ENCODE measurements at places on chromosomes 2 and 18.

DNA sequence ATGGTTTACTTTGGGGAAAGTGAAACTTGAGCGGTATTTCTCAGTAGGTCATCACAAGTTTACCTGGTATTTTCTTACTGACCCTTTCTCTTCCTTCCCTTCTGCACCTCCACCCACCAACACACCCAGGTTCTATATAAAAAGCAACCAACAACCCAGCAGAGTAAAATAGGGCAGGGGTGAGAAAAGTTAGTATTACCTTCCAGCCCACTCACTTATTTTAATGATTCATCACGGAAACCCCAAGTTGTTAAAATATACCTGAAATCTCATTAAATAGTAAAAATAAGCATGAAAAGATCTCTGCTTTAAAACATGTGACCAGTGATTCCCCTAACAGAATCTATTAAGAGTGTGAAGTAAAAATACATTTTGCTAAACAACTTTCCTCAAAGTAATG lies 306.1 kb downstream of the ZEB2 start:
- DNase-seq = no peak

GRCh38 chr2:85997017-85997970 lies 108.4 kb downstream of the POLR1A start:
- DNase-seq = no peak

DNA sequence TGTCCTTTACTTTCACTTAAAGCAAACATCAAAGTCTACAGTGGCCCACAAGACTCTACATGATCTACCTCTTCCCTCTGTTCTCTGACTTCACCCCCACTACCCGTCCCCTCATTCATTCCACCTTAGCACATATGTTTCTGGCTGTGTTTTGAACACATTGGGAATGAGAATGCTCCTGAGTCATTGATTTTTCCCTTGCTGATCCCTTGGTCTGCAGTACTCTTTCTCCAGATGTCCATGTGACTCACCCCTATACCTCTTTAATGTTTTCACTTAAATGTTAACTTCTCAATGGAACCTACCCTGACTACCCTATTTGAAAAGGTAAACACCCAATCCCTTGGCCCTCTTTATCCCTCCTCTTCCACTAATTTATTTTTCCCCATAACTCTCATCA lies 30.7 kb upstream of the FRZB start:
- DNase-seq = no peak

- DNase-seq = no peak
Measured at GRCh38 chr2:241049739-241050623, 51.6 kb downstream of the SNED1 start.

GRCh38 chr2:159292157-159292556 lies 5.7 kb upstream of the WDSUB1 start:
- DNase-seq = no peak

DNA sequence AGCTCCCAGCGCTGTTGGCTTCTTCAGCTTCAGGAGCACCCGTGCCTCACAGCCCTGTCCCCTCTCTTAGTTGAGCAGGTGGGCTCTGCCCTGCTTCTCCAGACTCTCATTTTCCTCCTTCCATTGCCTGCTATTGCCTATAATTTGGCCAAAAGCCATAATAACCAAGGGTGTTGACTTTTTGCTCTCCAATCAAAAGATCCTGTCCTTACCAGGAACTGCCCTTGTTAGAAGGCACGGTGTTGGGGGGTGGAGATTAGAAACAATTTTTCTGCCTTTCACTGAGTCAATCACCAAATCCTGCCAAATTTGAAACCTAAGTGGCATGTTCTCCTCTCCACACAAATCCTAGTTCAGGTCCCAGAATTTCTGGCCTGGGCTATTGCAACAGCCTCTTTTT lies 16.7 kb upstream of the PDIA6 start:
- DNase-seq = no peak

DNA sequence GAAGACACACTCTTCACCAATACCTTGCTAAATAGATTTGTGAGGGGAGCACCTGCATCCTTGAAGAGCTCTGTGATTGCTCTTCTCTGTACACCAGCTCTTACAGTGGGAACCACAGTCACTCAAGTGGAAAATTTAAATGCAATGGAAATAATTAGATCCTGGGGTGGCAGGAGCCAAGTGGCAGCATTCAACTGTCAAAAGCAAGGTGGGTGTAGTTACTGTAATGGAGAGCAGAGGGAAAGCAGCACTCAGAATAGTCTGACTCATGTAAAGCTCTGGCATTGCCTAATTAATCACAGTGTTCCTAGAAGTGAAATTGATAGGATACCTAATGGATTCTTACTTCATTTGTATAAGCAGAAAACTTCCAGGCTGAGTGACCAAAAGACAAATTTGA lies 245.8 kb downstream of the KCNE4 start:
- DNase-seq = no peak

DNA sequence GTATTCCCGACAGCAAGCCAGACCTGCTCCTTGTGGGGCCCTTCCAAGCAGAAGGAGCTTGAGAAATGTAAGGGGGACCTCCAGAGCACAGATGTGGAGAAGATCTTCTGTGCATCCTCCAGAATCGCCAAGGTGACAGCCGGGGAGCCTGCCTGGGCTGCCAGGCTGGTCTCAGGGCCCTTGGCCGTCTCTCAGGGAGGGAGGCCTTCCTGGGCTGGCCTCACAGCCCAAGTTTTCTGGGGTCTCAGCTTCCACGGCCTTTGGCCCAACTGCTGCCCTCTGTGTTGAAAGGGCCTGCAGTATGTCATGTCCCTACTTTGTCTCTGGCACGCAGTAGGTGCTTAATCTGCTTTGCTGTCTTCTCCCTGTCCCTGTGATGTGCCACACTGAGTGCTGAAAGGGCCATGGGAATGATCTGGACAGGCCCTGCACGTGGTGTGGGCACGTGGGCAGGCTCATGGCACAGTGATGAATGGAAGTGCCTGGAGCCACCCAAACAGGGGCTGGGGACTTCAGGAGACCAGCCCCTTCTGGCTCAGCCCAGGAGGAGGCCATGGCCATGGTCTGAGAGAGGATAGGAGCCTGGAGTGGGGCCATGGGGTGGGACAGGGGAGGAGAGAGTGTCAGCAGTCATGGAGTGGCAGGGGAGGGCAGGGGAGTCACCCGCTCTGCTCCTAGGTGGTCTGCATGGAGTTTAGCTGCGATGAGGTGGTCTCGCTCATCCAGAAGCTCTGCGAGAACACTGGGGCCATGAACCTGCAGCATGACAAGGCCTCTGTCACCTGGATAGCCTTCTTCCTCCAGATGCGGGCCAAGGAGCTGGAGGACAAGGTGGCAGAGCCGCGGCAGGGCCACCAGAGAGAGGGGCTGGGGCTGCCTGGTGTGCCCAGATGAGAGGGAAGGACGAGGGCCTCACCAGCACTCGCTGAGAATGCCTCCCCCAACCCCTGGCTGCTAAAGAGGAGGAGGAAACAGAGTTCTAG lies 35.4 kb downstream of the HJURP start:
- DNase-seq = no peak
